Activated CD4-positive, alpha-beta memory T cell treated with anti-CD3 and anti-CD28 coated beads for 36 hours (primary cell): ENCODE measurements at places on chromosomes 5 and 9.

DNA sequence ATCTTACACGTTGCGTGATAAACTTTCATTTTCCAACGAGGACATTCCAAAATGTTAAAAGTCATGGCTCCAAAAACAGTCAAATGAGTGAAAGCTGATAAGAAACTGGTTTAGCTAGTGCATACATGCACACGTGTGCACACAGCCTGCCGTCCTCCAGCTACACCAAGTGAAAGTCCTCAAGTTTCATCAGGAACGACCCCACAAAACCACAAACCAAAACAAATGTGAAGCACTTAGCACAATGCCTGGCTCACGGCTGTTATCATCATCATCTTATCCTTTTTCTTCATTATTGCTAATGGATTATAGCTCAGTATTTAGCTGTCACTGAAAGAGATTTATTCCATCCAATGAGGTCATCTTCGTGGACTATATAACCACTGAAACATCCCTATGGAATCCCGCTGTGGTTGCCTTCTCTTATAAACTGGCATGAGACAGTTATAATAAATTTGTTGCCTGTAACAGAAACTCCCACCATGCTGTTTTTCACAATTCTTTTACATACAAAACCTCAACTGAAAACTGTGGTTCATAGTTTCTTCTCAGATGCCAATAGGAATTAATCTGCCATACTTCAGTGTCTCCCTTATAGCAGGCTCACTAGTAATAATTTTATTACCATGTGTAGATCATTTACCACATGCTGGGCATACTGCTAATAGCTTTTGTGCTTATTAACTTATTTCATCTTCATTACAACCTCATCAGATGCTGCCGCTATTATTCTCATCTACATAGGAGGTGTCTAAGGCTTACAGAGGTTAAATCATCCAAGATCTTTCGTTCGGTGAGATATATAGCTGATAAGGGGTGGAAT, 56.1 kb downstream of the SAXO1 start:
- no peak for DNase-seq

GRCh38 chr9:90012949-90013348, 408.1 kb downstream of the GADD45G start:
- DNase-seq, result no peak

DNA sequence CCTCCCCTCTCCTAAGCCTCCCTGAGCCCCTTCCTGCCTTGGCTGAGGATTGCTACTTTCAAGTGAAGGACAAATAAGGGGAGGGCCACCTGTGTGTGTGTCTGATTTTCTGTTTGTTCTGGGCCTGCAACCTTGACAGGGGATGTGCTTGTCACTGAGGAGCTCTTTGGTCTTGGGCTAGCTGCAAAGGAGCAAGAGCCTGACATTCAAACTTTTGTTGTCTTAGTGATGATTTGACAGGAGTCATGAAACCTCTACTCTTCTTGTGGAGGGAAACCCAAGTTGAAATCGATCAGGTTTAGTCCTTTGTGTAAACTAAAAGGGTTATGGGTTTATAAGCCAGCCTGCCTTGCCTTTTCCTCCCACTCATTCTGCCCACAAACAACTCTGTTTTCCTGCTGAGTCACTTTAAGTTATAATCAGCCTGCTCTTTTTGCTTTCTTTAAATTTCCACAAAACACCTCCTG, 16.9 kb downstream of the CLTA start:
- DNase-seq, result no peak

DNA sequence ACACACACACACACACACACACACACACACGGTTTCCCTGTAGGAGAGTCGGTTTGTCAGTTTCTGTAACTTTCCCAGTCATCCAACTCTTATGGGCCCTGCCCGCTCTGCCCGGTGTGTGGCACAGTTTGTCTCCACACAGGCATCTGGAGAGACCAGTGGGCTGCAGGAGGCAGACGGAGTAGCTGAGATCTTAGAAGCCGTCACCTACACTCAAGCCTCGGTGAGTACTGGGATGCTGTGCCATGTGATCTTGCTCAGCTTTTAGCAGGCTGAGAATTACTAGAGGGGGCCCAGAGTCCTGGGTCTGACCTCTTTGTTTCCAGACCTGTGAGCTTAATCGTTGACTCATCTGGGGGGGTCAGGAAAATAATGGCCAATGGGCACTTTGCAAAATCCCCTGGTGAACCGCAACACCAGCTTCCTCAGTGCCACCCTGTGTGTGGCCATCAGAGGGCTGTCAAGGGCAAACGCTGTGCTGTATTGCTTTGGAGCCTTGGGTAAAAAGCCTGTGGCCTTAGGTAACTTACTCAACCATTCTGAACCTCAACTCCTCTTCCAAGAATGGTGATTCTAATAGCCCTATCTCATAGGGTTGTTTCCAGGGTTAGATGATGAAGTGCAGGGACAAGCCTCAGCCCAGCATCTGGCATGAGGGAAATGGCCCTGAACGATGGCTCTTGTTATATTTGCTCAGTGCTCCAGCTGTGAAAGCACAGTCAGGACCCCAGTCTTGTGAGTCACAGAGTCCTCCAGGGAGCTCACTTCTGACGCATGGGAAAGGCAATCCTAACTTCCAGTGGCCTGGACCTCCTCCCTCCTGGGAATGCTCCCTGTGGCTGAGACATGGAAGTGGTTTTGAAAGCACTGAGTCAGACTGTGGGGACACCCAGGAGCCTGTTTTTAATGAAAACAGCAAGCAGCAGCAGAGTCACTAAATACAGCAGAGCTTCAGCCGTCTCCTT, 45.6 kb downstream of the COL15A1 start:
- peak; percentile 8 for DNase-seq

- peak; percentile 72 for DNase-seq
These were observed 14.1 kb downstream of the TRIM7 start for GRCh38 chr5:181190711-181191525.

- DNase-seq, result peak; percentile 19
These were observed 122.8 kb downstream of the TMEM161B start for GRCh38 chr5:88145611-88146467.
